ENCODE measurements at places on chromosomes 13 and 19.

DNA sequence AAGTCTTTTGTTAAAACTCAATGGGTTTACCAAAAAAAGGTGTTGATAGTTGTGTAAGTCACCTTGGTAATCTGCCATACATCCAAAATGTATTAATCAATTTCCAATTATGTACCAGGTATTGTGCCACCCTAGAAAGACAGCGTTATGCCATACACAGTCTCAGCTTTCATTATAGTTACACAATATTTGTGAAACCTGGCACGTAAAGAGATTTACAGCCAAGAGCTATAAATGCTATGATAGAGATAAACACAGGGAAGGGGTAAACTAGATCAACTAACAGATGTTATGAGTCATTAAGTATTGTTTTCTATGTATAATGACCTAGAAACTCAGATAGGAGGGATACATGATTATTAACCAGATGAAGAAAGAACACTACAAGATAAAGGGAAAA, 725.6 kb upstream of the SLITRK5 start:
- DNase-seq = no peak

- DNase-seq = no peak
These were observed 289.4 kb downstream of the FOXO1 start for GRCh38 chr13:40376867-40377535.

DNA sequence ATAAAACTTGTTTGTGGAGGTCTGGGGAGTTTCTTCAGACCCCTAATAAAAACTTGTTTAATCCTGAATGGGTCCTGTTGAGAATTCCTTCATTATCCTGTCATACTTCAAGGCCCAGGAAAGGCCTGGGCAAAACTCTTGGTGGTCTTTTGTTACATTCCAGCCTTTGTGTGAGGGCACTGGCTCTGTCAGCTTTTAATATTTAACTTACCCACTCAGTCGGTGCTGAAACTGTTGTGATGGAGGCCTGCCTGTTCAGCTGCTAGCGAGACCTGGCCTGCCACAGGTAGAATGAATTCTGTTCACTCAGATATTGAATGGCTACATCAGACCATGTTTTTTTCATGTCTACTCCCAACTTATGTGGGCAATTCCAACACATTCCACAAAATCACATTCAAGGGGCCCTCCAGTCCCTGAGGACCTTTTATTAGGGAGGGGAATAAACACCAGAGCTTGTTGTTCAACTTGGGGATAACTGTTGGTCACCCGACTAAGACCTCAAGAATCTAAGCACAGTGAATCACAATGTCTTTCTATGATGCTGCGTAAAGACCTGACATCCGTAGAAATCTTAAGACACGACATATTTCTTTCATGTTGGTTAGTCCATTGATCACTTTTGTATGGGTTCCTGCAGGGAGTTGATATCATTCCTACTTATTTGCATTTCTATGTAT, 12.5 kb downstream of the NLRP8 start:
- DNase-seq = no peak

- no peak for DNase-seq
These were observed 148.8 kb downstream of the TNFRSF19 start for GRCh38 chr13:23718996-23719395.

All from B cell (primary cell).